ENCODE measurements at places on chromosomes 5 and 9.

- peak; percentile 79 for DNase-seq
Observed at GRCh38 chr5:75236322-75237316, at the start of gene ANKRD31. Gene ANKRD31 (minus strand): TSS chr5:75236878. CDS start chr5:75236686, 192 bp downstream.

DNA sequence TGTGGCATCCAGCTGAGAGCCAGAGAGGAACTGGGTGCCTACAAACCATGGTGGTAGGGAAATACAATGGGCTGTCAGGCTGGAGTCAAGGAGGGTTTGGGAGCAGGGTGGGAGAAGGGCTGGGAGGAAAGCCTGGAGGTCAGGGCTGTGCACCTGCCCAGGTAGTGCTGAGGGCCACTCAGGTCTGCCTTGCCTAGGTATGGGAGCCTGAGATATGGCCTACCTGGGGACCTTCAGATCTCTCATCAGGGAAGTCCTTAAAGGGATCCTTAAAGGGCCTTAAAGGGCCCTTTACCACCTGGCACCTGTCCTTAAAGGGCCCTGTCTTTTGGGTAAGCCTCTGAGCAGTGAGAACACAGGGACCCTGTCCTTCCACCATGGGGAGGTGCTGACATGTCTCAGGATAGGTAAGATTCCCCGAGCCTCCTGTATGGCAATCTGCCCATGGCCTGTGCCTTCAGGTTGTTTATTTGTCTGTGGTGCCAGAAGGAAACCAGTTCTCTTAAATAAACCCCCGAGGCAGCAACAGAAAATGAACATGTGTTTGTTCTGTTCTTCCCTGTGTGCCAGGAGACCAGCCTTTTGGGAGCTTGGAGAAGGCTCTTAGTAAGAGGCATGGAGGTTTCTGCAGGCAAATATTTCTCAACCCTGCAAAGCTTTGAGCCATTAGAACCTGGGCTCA lies 23.3 kb downstream of the SLC25A48 start:
- no peak for DNase-seq

- no peak for DNase-seq
Observed at GRCh38 chr5:124935065-124935464, 188.6 kb upstream of the ZNF608 start.

- DNase-seq = no peak
Observed at GRCh38 chr9:14766299-14766698, 43.8 kb upstream of the CER1 start.

DNA sequence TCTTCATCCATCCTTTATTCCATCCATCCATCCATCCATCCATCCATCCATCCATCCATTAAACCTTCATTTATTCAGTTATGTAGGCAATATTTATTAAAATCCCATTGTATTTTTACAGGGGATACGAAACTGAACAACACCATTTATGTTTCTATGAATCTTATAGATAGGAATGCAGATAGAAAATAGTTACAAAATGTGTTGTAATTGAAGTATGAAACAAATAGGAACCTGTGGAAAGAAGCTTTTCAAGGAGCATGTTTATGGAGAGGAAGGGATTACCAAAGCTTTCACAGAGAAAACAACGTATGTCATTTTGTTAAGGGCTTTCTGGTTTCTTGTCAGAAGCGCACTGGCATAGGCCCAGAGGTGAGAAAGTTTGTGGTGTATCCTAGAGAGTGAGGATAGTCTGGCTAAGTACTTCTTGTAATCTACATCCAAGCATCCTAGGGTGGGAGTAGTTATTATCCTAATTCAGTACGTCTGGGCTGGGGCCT lies 184.0 kb downstream of the CNTLN start:
- DNase-seq = no peak
